Nephron progenitor cell (in vitro differentiated cells): ENCODE measurements at places on chromosomes 11 and 22.

- no peaks in the 10 kb centered on the region for H3K27me3 ChIP-seq
- no peaks in the 10 kb centered on the region for H3K4me1 ChIP-seq
- H3K4me3 ChIP-seq = no peak overlapping the region
- H3K36me3 ChIP-seq = no peaks in the 10 kb centered on the region
These were observed 10.8 kb upstream of the PANX1 start for GRCh38 chr11:94117871-94118270.

DNA sequence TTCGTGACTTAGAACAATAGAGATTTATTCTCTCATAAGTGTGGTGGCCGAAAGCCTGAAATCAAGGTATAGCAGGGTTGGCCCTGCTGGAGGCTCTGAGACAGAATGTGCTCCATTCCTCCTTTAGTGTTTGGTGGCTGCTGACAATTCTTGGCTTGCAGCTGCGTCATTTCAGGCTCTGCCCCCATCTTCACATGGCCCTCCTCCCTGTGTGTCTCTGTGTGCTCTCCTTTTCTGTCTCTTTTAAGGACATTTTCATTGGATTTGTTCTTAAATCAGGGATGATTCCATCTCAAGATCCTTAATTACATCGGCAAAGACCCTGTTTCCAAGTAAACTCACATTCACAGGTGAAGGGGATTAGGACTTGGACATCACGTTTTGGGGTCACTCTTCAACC is 10.2 kb upstream of the APOL6 start:
- peaks cover 34% of the 10 kb centered on the region for H3K4me1 ChIP-seq
- DNase-seq = no peak
- no peaks in the 10 kb centered on the region for H3K36me3 ChIP-seq
- peaks cover 19% of the 10 kb centered on the region for H3K27me3 ChIP-seq
- H3K27ac ChIP-seq = peak overlapping the region; percentile 34

DNA sequence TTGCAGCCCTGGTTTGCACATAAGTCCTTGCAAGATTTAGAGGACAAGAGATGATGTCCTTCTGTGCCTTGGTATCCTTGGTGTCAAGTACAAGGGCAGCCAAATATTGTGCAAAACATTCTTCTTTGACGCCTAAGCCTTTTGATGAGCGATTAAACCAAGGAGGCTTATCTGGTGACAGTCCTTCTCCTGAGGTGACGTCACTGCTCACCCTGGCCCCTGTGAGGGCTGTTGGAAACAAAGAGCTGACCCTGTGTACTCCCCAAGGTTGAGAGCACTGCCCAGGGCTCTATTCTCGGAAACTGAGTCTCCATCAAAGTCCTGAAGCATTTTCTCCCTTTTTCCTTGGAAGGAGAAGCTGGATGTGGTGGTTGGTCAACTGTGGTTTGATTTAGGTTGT is 4.7 kb upstream of the GRAMD1B start:
- H3K36me3 ChIP-seq = no peaks in the 10 kb centered on the region
- peaks cover 54% of the 10 kb centered on the region for H3K4me1 ChIP-seq
- no peak for DNase-seq
- H3K4me3 ChIP-seq = no peak overlapping the region

DNA sequence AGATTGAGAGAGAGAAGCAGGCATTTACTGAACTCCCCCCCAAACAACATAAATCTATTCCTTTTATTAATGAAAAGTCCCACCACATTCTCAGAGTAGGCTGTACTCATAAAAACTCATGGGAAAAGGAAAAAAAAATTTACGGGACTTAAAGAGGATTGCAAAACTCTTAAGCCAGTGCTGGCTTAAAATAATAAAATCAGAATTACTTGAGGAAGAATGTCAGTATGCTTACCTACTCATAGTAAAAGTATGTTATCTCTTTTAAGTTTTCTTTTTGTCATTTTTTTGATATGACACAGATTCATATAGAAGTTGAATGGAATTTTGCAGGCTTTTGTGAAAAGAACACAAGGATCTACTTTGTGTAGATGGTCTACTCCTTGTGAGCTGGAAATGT is 126.3 kb downstream of the LUZP2 start:
- H3K27ac ChIP-seq = peak overlapping the region; percentile 6
- peaks cover 42% of the 10 kb centered on the region for H3K4me1 ChIP-seq
- H3K27me3 ChIP-seq = no peaks in the 10 kb centered on the region
- no peak overlapping the region for H3K4me3 ChIP-seq

- no peak overlapping the region for H3K4me3 ChIP-seq
- H3K36me3 ChIP-seq = peaks cover 10% of the 10 kb centered on the region
- no peak for DNase-seq
- H3K27me3 ChIP-seq = peaks cover 8% of the 10 kb centered on the region
- peaks cover 6% of the 10 kb centered on the region for H3K4me1 ChIP-seq
These were observed 50.0 kb upstream of the LYVE1 start for GRCh38 chr11:10618490-10618889.

- H3K36me3 ChIP-seq = peaks cover 100% of the 10 kb centered on the region
- H3K27ac ChIP-seq = peak overlapping the region; percentile 48
- H3K27me3 ChIP-seq = peaks cover 6% of the 10 kb centered on the region
- H3K4me1 ChIP-seq = peaks cover 10% of the 10 kb centered on the region
- DNase-seq = no peak
- no peak overlapping the region for H3K4me3 ChIP-seq
These were observed 14.1 kb downstream of the TMEM123 start for GRCh38 chr11:102438311-102439062.

DNA sequence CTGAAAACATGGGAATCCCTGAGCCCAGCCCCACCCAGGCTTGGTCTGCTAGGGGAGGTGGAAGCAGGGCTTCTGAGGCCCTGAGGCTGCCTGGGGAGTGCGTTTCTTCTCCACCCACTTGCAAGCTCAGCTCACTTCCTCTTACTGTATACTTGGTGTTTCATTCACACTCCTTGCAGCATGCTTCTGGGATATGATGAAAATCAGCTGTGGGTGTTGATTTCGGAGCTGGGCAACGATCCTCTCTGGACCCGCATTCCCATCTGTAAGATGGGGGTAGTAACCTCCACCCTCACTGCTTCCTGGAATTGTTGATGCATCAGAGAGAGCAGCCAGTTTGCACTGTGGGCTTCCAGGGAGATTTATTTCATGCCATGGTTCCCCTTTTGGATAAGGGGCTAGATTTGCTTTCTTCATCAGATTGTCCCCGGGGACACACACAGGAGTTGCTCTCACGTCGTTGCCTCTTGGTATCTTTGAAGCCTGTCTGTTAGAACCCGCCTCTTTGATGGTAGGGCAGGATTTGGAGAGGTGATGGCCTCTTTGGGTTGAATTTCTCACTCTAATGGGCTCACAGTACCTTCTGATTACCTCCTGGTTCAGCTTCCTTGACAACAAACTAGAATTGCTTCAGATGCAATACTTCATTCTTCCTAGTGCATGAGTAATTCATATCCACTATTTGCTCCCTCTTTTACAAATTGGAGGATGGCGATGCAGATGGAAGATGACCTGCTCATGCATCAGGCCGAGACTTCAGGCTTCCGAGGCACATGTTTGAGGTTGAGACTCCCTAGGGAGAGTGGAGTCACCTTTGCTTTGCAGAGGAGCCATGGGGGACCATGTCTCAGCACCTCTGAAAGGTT is 40.4 kb downstream of the BCR start:
- H3K4me3 ChIP-seq = peak overlapping the region; percentile 38
- no peak overlapping the region for H3K27ac ChIP-seq
- peaks cover 94% of the 10 kb centered on the region for H3K4me1 ChIP-seq

DNA sequence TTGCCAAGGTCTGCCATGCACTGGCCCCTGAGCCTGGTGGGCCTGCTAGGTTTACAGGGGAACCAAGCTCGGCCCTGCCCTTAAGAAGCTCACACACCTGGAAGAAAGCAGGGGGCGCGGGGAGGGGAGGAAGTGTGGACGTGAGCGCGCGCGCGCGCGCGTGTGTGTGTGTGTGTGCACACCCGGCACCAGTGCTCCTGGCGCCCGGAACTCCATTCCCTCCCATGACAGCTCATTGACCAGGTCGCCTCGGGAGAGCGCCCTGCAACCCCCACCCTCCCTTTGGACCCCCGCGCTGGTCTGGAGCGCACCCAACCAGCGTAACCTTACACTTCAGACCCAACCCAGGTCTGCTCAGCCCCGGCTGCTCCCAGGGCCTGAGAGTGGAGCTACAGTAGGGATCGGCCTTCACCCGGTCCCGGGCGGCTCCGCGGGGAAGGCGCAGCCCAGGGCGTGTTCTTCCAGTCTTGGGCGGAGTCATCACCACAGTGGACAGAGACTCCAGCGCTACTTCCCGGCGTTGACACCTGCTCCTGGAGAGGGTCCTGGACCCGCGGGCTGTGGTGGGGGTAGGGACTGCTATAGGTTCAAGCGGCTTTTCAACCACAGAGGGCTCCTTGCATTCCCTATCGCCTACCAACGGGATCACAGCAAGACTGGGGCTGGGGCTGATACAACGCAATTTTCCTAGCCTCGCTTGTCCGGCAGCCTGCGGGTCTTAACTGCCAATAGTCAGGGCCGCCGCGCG is 1.5 kb downstream of the GALNT18 start:
- DNase-seq = peak; percentile 66
- no peaks in the 10 kb centered on the region for H3K36me3 ChIP-seq

DNA sequence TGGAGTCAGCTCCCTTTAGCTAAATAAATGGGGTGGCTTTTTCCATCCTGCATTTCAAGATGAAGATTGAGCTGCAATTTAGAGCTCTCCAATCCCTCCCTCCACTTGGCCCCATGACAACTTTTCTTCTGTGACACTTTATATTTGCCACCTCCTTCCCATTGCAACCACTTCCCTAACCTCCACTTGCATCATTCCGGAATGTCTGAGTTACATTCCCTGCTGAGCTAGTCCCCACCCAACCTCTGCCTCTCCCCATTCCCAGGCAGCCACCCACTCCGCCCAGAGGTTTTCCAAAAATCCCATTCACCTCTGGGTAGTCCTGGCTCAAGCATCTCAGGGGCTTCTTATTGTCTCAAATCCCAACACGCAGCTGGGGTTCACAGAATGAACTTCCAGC is 24.7 kb downstream of the PC start:
- no peak overlapping the region for H3K27ac ChIP-seq
- DNase-seq = no peak
- H3K4me1 ChIP-seq = peaks cover 48% of the 10 kb centered on the region
- peak overlapping the region; percentile 29 for H3K4me3 ChIP-seq

DNA sequence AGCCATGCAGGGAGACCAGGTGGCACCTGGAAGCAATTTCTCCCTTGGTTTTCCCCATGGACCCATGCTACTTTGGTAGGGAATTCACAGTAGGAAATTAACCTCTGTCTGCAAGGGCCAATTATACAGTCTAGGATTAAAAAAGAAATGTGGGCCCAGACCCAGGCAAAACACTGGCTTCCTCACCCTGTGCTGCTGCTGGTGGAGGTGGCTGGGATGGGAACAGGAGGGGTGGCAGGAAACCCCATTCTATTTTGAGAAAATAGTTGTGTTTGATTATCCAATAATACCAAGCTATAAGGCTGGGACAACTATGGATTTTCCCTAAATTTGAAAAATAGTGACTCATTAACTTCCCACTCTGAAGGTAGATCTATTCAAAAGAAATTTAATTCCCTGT is 417.0 kb upstream of the NARS2 start:
- H3K27ac ChIP-seq = no peak overlapping the region
- H3K27me3 ChIP-seq = peaks cover 3% of the 10 kb centered on the region
- no peak overlapping the region for H3K4me3 ChIP-seq
- no peak for DNase-seq
- peaks cover 29% of the 10 kb centered on the region for H3K36me3 ChIP-seq

- peaks cover 19% of the 10 kb centered on the region for H3K4me1 ChIP-seq
- H3K4me3 ChIP-seq = no peak overlapping the region
- H3K27me3 ChIP-seq = peaks cover 5% of the 10 kb centered on the region
- H3K27ac ChIP-seq = no peak overlapping the region
- H3K36me3 ChIP-seq = peaks cover 30% of the 10 kb centered on the region
These were observed 40.5 kb downstream of the TPCN2 start for GRCh38 chr11:69089258-69089657.

DNA sequence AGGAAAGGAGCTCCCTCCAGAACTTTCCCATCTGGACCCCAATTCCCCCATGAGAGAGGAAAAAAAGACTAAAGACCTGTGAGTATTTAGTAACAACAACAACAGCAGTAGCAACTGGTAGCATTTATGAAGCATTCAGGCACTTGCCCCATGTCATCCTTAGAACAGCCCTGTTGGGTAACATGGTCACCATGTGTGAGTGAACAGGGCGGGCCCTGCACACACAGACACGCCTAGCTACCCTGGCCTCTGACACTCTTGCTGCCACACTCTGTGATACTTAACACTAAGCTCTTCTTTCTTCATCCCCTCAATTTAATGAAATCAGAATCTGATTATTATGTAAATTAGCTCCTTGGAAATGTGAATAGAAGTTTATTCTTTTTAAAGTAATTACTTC is 26.1 kb upstream of the SLC25A18 start:
- DNase-seq = no peak
- no peaks in the 10 kb centered on the region for H3K27me3 ChIP-seq
- no peaks in the 10 kb centered on the region for H3K4me1 ChIP-seq
- no peak overlapping the region for H3K4me3 ChIP-seq
- peaks cover 64% of the 10 kb centered on the region for H3K36me3 ChIP-seq

GRCh38 chr22:42964994-42965699 is 49.8 kb downstream of the PACSIN2 start:
- DNase-seq = peak; percentile 53
- H3K4me3 ChIP-seq = peak overlapping the region; percentile 52
- H3K27me3 ChIP-seq = no peaks in the 10 kb centered on the region
- H3K27ac ChIP-seq = peak overlapping the region; percentile 41
